ENCODE measurements at places on chromosomes 1 and 21.

GRCh38 chr1:151710187-151710840 is 6.3 kb downstream of the CELF3 start:
- DNase-seq: no peak

DNA sequence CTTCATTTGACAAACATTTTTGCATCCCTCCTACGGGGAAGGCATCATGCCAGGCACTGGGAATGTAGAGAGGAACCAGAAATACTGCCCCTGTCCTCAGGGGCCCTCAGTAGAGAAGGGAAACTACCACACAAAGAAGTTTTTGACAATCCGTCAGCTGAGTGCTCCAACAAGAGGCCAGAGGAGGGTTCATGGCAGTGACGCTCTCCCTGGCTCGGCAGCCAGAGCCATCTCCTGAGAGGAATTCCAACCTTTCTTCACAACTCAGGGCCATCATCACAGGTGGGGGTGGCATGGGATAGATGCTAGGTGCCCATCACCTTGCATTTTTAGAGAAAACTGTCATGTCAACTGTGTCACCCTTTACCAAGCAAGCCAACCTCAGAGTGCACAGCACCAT is 154.1 kb downstream of the HIVEP3 start:
- no peak for DNase-seq

- no peak for DNase-seq
These were observed 18.1 kb downstream of the HDAC1 start for GRCh38 chr1:32309960-32310359.

- DNase-seq: no peak
These were observed 25.7 kb upstream of the C1orf105 start for GRCh38 chr1:172394811-172395210.

DNA sequence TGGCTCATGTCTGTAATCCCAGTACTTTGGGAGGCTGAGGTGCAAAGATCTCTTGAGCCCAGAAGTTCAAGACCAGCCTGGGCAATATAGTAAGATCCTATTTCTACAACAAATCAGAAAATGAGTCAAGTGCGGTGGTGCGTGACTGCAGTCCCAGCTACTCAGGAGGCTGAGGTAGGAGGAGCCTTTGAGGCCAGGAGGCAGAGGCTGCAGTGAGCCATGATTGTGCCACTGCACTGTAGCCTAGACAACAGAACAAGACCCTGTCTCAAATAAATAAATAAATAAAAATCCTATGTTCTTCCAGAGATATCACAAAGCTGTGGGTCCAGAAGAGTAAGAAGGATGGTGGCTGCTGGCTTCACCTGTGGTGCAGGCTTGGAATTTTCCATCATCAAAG is 22.1 kb downstream of the CDA start:
- no peak for DNase-seq

GRCh38 chr1:101112051-101112780 is 86.6 kb upstream of the DPH5 start:
- no peak for DNase-seq

GRCh38 chr1:234489698-234490077 is 10.7 kb upstream of the TARBP1 start:
- no peak for DNase-seq

DNA sequence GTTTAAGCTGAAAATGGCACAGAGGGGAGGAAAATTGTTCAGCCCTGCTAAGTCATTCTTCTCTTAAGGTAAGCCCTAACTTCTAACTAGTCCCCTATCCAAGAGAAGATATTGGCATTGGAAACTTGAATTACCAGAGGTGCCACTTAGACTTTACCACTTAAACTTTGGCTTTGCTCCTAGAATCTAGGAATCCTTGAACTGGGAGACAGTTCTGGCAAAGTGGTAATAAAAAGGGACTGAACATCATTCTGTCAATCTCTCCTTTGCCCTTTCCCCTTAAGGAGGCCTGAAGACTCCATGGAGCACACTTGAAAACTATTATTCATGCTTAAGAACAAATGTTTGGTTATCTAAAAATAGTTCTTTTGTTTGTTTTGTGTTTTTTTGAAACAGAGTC is 8.4 kb downstream of the ATP1A4 start:
- DNase-seq: no peak

DNA sequence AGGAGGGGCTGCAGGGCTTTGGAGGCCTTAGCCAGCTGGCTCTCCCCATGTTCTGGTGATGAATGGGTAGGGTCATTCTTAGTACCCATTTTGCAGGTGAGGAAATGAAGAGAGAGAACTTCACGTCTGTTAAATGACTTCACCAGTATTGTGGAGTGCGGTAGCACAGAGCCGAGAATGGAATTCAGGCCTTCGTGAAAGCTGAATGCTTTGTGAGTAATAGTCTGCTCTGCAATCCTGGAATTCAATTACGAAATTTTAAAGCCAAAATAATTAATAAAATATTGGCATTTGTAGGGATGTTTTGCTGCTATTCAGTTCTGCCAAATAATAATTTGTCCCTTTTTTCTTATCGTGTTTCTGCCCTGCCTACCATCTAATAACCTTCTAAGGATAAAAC is 197.7 kb downstream of the GREM2 start:
- no peak for DNase-seq

DNA sequence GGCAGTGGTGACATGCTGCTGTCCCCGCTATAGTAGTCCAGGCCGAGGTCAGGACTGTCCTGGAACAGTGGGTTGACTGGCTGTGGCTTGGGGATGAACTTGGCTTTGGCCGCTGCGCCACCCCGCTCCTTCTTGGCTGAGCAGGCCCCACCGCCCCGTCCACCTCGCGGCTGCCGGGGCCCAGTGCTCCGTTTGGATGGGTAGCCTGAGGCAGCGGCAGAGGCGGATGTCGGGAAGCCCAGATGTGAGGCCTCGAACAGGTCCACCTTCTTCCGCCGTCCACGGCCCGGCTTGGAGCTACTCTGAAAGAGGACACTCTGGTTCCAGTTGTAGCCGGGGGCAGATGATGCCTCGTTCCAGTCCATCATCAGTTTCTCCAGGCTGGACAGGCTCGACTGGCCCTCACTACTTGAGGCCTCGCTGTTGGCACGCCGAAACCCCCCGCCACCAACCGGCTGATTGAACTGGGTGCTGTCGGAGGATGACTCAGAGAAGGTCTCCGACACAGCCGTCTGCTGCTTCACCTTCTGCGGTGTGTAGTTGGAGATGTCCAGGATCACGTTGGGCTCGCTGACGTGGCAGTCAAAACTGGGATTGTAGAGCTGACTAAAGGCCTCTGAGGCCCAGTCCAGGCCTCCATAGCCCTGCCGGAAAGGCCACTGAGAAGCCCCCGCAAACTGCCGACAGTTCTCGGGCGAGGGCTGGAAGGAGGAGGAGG is 55.6 kb downstream of the AHDC1 start:
- no peak for DNase-seq

DNA sequence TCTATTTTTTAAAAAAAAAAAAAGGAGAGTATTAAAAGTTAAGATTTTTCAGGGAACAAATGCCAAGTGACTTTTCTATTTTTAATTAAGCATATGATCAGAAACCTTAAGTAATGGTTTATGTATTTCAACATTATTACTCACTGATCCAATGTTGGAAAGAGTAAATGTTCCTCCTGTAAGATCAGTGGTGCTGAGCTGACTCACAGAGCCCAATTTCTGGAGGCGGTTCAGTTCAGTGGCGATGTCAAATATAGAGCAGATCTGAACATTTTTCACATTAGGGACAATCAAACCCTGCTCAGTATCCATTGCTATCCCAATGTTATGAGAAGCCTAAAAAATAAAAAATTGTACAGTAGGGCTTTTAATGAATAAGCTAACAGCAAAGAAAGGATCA is 28.2 kb upstream of the LRRC39 start:
- no peak for DNase-seq

- DNase-seq: peak; percentile 52
These were observed 12.9 kb upstream of the KCNE1 start for GRCh38 chr21:34524646-34525601.

All from astrocyte of the cerebellum (primary cell).